ENCODE measurements at places on chromosomes 5 and 9. TPM values are rescaled to one million over a fixed set of nuclear protein-coding genes. Genes with fewer than 3 reads are reported as not detected.

GRCh38 chr9:96080364-96080763 lies 204.9 kb downstream of the ERCC6L2 start:
- DNase-seq, result peak; percentile 98

The OR1J4 gene
- not detected for total RNA-seq

DNA sequence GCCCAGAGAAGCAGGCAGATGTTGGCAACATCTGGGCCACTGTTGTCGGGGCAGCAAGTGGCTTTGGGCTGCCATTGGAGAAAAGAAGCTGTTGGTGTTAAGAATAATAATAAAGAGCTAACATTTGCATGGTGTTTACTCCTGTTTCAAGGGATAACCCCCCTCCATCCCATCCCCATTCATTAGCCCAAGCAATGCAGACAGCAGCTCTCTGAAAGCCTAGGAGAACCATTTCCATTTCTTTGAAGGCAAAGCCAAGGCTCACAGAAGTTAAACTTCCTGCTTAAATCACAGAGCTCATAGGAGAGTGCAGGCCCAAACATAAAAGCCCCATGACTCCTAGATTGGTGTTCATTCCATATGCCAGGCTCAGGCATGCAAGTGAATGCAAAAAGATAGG lies 175.4 kb downstream of the ASTN2 start:
- DNase-seq, result no peak

GRCh38 chr9:133686642-133687575 lies 50.7 kb downstream of the DBH start:
- no peak for DNase-seq

The FBXL7 gene
- not detected for total RNA-seq

GRCh38 chr5:41193456-41194205 lies 19.7 kb downstream of the C6 start:
- peak; percentile 87 for DNase-seq

DNA sequence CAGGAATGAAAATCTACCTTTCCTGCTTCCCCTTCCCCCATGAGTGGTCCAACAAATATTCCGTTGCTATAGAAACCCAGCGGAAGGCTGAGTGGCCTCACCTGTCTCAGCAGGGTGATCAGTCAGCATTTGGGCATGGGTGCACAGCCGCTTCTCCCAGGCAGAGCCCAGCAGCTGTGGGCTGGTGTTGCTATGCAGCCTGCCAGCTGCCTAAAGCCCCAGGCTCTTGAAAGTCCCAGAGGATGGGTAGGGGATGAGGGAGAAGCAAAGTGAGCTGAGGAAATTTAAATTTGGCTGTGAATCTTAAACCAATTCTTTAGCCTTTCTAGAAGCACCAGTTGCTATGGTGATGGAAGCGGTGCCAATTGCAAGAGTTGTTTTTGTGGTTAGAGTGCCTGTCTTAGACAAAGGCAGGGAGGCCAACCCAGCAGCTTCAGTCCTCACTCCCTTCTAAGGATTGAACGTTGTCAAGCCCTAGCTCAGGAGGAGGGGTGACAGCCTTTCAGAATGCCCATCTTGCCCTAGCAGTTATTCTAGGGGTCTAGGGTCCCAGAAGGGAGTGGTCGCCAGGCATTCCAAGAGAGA lies 151.5 kb upstream of the PITX1 start:
- DNase-seq, result no peak

DNA sequence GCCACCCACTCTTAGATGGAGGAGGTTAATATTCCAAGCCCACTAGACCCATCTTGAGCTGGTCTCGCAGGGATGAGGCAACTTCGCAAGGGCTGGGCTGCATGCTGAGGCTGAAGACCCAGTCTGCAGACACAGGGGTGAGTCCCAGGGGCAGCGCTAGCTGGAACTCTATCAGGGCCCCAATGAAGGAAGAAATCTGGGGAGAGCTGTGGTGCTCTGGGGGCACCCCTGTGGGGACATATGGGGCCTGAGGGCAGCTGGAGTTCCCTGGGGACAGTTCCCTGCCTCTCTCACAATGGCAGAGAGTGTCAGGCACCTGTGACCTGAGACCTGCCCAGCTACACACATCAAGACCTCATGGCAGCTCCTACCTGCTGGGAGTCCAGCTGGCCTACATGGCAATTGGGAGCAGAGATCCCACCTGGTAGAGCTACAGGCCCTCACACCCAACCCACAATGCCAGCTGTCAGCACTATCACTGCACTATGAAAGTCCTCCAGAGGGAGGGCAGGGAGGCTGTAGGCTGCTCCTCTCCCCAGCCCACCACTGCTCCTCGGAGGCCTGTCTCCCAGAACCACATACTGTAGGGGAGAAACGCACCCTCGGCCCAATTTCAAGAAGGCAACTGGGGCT lies 202.2 kb downstream of the GABBR2 start:
- DNase-seq, result no peak

GRCh38 chr5:169602535-169602934 lies 19.0 kb downstream of the SPDL1 start:
- DNase-seq, result peak; percentile 85

- no peak for DNase-seq
Measured at GRCh38 chr9:113786071-113786470, 90.0 kb upstream of the ZNF618 start.

The SNX30 gene
- 6.4 TPM for total RNA-seq

The KIF24 gene
- 5.0 TPM for total RNA-seq

The UNC13B gene
- 10.4 TPM for total RNA-seq

DNA sequence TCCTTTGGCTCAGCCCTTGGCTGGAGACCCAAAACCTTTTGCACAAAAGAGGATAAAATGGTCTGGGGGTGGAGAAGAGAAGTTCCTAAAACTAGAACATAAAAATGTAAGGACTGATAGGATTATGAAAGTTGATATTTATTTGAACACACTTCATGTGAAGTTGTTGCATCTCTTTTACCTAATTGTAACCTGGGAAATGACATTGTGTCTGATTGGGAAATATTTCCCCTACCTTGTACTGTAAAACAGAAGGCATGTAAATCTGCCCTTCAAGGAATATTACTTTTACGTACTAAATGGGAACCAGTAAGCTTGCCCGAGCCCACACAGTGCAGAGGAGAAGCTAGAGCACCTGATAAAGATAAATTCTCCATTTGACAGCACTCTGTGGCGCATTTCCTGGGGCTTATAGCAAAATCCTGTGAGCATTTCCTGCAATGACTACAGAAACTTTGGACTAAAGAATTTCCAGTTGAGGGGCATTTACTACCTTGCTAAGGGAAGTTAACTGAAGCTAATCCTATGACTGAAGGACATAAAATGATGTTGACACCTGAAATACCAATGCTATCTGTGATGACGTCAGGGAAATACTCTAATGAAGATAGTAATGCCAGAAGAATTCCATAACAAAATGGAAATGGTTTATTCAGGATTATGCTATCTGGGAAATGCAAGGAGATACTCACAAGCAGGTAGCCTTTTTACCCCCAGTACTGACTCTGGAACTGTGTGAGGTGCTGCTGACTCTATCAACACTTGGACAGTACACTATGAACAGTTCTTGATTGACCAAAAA lies 78.3 kb upstream of the LIFR start:
- no peak for DNase-seq

DNA sequence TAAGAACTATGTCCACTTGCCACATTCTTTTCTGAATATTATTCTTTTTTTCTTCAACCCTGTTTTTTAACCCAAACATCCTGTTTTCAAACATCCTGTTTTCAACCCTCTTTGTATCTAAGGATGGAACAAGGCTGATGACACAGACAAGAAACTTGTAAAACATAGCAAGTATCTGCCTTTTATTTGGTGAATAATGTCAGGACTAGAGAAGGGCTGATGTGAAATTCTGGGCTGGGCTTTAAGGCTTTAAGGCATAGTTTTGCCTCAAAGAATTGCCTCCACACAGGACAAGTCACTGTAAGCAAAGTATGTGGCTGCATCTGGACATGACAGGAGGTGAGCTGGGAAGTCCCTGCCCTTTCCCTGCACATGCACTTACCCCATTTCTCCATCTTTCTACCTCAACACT lies 42.5 kb upstream of the RIC1 start:
- DNase-seq, result no peak

- no peak for DNase-seq
Measured at GRCh38 chr5:140563596-140563995, 802 bp downstream of the APBB3 start.

- DNase-seq, result peak; percentile 83
Measured at GRCh38 chr5:181181650-181182565, 23.1 kb downstream of the TRIM7 start.

The PPP3R2 gene
- not detected for total RNA-seq

- no peak for DNase-seq
Measured at GRCh38 chr5:79399046-79399445, 114.9 kb downstream of the HOMER1 start.

DNA sequence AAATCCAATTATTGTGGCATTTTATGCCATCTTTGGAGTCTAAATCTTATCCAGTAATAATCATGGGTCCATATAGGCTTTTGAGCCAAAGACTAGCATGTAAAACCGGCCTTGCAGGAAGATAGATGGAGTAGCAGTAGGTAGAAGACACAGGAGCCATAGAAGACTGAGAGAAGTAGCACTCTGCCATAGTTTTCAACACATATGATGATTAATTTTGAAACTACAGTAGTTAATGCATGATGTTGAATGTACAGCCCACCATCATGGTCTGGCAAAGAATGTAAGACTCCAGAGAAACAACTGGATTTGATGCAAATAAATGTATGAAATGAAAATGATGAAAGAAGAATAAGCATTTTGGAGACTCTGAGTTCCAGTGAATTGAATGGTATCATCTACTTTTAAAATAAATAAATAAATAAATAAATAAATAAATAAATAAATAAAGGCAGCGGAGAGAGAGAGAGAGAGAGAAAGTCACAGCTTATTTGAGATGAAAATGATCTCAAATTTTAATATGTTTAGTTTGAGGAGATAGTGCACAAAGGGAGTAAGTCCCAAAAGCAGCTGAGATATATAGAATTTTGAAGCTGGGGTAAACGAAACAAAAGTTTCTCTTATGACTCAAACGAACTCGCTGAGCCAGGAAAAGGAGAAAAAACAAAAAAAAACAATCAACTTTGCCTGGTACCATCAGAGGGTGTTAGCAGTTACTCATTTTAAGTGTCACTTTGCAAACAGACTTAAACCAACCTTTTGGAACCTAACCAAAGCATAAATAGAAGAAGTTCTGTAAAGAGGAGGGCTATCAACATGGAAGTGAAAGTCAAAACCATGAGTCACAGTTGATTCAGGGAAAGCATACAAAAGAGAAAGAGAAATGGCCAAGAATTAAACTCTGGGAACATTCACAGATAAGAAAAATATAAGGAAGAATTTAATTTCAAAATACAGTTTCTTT lies 388.7 kb downstream of the CETN3 start:
- DNase-seq, result peak; percentile 98

The DND1 gene
- total RNA-seq, result 0.75 TPM

Data from PC-3 (cell line).